ENCODE measurements at places on chromosomes 12 and 14.

DNA sequence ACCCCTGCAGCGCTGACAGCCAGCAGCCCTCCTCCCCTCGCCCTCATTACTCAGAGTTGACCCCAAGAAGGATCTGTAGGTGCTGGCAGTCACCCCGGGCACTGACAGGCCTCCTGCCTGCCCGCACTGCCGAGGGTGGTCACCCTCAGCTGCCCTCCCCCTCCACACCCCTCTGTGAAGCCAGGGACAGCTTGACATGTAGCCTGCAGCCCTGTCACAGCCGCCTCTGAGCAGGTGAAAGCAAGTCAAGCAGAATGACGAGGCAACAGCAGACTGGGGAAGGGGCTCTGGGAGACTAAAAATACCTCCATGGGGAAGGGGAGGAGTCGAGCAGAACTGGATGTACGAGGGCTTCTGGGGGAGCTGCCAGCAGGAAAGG is 178.1 kb downstream of the DPF3 start:
- DNase-seq, result no peak

- DNase-seq, result peak; percentile 56
Observed at GRCh38 chr12:53756300-53757100, 4.7 kb upstream of the CISTR start.

- no peak for DNase-seq
Observed at GRCh38 chr14:54424479-54424901, 16.7 kb downstream of the CNIH1 start.

DNA sequence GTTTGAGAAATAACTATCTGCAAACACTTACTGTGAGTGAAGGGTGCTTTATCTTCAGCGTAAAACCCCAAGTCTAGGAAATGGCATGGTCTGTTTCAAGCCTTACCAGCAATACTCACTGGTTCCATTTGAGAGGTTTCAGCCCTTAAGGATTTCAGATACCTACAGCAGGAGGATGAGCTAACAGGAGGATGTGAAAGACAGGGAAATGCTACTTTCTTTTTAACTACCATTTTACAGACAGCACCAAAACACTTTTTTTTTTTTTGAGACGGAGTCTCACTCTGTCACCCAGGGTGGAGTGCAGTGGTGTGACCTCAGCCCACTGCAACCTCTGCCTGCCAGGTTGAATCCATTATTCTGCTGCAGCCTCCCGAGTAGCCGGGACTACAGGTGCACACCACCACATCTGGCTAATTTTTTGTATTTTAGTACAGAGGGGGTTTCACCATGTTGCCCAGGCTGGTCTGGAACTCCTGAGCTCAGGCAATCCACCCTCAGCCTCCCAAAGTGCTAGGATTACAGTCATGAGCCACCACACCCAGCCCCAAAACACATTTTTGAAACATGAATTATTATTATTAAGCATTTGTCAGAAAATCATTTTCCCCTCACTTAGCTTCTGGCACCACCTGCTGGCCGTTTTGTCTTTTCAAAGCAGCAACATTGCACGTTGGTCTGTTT is 4.6 kb downstream of the MTRFR start:
- DNase-seq, result peak; percentile 87
